ENCODE measurements at places on chromosomes 11 and 22.

GRCh38 chr11:92929246-92929645, 40.2 kb upstream of the MTNR1B start:
- DNase-seq = no peak

DNA sequence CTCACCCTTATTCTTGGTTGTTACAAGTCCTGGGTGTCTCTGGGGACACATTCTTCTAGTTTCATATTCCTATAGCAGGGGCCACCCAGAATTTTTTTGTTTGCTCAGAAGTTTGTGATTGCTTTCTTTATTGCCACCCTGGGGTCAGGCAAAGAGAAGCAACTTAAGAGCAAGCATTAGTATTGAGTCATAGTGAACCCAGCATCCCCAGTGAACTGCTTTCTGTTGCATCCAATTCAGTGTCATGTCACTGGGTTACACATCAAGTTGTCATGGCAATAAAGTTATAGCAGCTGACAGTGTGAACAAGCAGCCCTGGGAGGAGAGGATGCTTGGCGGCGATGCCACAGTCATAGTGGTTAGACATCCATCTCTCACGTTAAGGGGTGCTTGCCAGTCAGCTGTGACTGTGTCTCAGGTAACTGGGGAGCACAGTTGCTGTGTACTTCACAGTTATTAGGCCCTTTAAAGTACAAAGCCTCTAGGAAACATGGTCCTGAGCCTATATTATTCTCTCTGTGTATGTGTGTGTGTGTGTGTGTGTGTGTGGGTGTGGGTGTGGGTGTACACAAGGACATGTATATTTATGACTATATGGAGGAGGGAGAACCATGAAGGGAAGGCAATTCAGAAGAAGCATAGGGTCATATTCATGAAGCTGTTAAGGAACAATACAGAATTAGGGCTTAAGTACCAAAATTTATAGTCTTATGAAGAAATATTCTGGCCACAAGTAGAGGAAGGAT, 52.5 kb downstream of the TRIM44 start:
- no peak for DNase-seq

GRCh38 chr11:91435694-91436395, 788.8 kb upstream of the FAT3 start:
- DNase-seq = no peak

DNA sequence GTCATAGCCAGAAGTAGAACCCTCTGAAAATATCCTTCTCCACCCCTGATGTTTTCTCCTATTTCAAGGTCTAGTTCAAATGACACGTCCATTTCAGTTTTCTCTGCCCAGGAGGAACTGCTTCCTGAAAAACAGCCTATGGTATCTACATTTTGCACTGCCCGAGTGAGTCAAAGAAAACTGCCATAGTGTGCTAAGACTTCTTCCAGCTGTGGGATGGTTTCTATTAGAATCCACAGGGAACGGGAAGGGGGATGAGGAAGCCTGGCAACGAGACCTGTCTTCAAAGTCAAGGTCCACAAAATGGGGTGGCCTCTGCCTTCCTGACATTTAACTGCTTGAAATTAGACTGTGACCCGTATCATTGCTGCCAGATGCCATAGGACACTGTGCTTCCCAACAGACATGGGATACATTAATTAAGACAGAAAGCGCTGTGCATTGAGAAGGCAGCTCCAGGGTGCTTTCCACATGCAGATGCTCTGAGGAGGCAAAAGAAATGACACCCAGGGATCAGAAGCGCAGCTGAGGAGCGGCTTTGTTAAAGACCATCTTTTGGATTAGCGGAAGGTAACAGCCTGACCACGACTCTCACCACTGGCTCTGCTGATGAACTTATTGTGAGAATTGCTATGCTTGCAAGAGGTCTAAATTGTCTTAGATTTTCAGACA, 39.4 kb upstream of the NUP50 start:
- DNase-seq = no peak

DNA sequence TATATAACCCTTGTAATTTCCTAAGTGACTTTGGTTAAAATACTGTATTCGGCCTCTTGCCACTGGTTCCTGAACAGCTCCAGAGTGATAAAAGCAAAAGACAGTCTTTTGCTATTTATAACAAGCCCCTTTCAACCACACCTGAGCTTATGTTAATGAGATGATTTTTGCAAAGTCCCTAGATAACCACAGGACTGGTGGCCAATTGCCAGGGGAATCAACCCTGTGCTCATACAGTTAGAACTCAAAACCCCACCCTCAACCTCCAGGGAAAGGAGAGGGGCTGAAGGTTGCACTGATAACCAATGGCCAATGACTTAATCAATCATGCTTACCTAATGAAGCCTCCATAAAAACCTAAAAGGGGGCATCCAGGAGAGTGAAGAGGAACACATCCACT, 77.9 kb downstream of the SIK3 start:
- DNase-seq = no peak

DNA sequence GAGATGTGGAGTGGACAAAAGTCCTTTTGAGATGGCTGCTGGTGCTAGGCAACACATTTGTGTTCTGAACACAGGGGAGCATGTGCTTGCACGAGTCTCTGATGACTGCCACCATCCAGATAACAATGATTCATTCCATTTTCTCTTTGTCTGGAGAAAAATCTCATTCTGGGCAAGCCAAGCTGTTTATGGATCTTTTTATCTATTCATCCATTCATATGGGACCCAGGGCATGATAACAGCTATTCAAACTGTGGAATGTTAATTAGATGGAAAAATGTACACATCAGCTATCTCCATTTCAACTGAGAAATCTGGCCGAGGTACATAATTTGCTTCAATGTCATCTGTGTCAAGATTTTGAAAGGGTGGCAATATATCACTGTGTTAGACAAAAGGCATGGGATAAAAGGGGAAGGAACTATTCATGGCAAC, 117.5 kb upstream of the ZBED5 start:
- no peak for DNase-seq

GRCh38 chr11:69799582-69799981, 19.6 kb downstream of the FGF3 start:
- DNase-seq = no peak

DNA sequence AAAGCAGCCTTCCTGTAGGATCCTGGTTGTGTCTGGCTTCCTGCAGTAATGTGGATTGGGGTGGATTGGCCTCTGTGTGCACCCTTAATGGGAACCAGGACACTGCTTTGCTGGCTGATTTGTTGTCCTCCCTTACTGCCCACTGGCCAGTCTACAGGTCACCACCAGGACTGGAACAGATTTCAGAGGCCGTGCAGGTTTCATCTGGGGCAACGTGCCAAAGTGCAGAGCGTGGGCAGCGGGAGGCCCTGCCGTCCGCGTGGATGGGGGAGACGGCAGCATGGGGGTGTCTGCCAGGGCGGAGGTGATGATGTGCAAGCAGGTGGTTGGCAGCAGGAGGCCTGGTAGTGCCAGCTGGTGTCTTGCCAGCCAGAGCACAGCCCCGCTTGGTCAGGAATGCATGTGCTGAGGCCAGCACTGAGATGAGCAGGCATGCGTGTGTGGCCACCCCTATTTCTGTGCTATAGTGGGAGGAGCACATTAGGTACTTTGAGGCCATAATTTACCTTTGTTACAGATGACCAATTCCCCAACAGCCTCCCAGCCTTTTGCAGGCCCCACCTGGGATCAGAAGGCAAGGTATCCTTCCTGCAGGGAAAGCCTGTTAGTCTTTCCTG, 24.3 kb downstream of the BCR start:
- no peak for DNase-seq

DNA sequence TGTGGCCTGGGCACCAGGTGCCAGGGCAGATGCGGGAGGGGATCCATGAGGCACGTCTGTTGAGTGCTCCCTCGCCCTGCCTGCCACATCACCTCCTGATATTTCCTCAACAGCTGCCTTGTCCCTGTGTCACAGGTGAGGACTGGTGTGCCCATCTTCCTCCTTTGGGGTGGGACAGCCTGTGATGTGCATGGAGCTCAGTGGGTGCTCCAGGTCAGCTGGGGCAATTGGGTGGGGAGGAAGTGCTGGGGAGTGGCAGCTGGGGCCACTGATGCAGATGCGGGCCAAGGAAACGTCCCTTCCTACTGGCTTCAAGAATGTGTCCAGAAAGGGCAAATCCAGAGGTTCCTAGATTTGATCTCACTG, 83.6 kb downstream of the MORC2 start:
- no peak for DNase-seq
